Thymus (tissue), 14 donors: ENCODE measurements at places on chromosomes 13 and 19.

DNA sequence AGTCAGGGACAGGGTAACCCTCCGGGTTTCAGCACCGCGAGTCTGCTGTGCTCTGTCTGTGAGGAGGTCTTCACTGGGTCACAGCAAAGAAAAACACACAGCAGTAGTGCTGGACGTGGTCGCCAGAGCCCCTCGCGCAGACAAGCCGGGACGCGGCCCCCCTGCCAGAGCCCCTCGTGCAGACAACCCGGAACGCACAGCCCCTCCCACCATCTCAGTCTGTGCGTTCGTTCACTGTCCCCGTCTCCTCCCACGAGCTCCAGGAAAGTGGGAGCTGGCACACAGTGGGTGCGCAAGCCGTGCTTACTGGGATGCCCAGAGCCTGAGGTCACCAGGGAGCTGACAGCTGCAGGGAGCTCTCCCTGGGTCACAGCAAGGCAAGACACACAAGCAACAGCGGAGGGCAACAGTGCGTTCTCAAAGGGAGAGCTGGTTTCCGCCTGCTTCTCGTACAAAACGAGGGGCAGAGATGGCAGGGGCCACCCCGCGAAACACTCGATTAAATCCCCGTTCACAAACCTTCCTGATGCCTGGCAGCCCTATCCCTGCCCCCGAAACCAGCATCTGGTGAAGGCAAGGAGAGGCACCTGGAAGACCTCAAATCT, 3.2 kb upstream of the PLPP2 start:
- DNase-seq = no peak

DNA sequence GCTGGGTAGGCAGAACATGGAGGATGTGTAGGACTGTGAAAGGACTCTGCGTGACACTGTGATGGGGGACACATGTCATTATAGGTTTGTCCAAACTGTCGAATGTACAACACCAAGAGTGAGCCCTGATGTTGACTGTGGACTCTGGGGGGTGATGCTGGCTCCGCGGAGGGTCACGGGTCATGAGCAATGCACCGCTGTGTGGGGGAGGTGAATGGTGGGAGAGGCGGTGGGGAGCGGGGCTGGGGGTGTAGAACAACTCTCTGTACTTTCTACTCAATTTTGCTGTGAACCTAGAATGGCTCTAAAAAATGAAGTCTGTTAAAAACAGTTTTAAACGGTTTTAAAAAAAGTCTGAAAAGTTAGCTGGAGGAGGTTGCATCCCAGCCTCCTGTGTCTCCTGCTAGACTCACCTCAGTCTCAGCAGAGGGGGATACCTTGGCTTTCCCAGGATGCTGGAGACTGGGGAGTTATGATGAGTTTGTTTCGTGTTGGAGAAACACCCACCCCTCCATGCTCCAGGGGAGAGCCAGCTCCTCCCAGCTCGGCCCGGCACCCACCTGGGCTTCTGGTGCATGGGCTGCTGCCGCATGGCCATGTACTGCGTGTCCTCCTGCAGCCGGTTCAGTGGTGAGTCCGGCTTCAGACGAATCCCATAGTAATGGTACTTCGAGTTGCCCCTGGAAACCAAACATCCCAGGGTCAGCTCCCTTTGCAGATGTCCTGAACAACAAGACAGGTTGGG, 34.7 kb upstream of the RANBP3 start:
- DNase-seq = no peak

DNA sequence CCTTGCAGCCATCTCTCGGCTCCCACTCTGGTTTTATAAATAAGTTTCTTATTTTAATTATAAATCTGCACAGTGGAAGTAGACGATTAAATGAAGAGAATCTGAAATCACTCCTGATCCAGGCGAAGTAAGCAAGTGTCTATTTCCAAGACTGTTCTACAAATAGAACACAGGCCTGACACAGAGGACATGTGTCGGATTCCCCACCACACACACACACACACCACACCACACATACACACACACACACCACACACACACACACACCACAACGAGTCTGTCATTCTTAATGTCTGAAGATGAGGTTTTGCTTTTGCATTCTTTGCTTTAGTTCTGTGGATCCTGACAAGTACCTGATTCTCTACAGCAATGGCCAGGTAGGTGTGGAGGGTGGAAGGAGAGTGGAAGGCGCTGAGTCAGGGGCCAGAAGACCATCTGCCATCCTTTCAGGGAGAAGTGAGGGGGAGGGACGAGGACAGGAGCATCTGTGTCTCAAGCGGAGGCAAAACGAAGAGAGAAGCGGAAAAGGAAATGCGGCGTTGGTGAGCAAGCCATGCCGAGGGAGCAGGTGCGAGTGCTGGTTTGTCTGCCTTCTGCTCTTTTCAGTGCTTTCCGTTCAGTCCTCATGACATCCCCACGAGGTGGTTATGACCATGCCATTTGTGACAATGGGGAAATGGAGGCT, 110.2 kb downstream of the TEX26 start:
- DNase-seq = no peak

- no peak for DNase-seq
Measured at GRCh38 chr13:31697290-31697689, 42.0 kb upstream of the RXFP2 start.

DNA sequence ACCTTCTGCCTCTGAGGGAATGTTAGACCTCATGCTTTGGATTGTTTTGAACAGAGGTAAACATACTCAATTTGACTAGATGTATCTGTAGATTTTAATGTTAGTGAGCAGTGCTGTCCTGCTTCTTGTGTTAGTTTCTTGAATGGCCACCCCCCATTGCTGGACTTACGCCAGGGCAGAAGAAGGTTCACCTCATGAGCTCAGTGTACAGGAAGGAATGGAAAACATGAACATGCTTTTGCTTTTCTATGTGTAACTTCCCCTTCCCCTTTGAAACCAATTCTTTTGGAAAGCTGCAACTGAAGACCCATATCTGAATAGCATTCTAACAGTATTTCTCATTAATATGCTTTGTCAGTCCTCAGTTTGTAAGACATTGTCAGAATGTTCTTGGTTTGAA, 32.3 kb downstream of the WASF3 start:
- no peak for DNase-seq

- DNase-seq = no peak
Measured at GRCh38 chr13:109157275-109157674, 527.9 kb downstream of the MYO16 start.

GRCh38 chr13:82947191-82947621, 935.1 kb downstream of the SLITRK1 start:
- no peak for DNase-seq

GRCh38 chr19:28602675-28603298, 610.2 kb downstream of the UQCRFS1 start:
- no peak for DNase-seq

DNA sequence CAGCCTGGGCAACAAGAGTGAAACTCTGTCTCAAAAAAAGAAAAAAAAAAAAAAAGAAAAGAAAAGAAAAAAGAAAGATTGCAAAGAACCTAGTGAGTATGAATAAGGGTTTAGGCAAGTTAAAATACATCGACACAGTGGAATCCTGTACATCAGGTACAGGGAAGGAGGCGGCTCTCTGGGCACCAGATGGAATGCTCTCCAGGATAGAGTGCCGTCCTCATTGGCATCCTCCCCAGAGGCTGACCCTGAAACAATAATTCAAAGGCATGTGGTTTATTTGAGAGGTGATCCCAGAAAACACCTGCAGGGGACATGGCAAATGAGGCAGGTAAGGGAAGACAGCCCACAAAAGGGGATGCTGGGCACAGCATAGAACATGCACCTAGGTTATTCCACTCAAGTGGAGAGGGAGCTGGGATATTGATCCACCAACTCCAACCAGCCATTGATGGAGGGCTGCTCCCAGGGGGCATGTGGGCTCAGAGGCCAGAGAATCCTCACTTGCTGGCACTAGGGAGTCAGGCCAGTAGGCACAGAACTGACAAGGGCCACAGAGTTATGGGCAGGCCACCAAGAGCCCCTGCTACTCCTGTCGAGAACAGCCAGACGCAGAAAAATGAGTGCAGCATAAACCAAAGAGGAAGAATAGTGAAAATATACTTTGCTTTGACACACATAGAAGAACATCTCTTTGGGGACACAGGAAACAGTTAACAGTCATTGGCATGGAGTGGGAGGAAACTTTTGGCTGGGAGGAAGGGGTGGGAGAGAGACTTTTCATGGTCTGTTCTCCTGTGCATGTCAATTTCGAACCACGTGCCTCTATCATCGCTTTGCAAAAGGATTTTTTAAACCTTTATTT, 4.2 kb downstream of the TSPAN16 start:
- DNase-seq = no peak
